ENCODE measurements at places on chromosomes 6 and 20. TPM values are rescaled to one million over a fixed set of nuclear protein-coding genes. Genes with fewer than 3 reads are reported as not detected.

- no peak for DNase-seq
- H3K27me3 ChIP-seq: no peaks in the 10 kb centered on the region
- H3K27ac ChIP-seq: no peak overlapping the region
Measured at GRCh38 chr20:44597516-44597915, 15.1 kb downstream of the PKIG start.

SYCP2 gene
- total RNA-seq: 0.72 TPM

- no peaks in the 10 kb centered on the region for H3K27me3 ChIP-seq
- no peaks in the 10 kb centered on the region for H3K4me1 ChIP-seq
- no peak overlapping the region for H3K27ac ChIP-seq
- H3K36me3 ChIP-seq: no peaks in the 10 kb centered on the region
- DNase-seq: no peak
Measured at GRCh38 chr6:72788188-72788587, 166.3 kb downstream of the KCNQ5 start.

- no peak overlapping the region for H3K27ac ChIP-seq
- H3K4me3 ChIP-seq: no peak overlapping the region
- no peaks in the 10 kb centered on the region for H3K36me3 ChIP-seq
- H3K27me3 ChIP-seq: no peaks in the 10 kb centered on the region
- no peak for DNase-seq
- H3K4me1 ChIP-seq: peaks cover 2% of the 10 kb centered on the region
Measured at GRCh38 chr6:27279513-27280063, 32.1 kb downstream of the PRSS16 start.

DNA sequence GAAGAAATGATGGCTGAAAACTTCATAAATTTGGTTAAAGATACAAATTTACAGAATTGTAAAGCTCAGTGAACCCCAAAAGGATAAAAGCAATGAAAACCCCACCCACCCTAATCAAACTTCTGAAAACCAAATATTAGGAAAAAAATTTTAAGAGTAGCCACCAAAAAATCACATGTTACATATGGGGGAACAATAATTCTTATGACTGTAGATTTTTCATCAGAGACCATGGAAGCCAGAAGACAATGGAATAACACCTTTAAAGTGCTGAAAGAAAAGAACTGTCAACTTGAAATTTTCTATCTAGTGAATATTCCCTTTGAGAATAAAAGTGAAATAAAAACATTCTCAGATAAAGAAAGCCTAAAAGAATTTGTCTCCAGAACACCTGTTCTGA, 24.4 kb downstream of the PROCR start:
- no peaks in the 10 kb centered on the region for H3K27me3 ChIP-seq
- no peak overlapping the region for H3K4me3 ChIP-seq
- no peaks in the 10 kb centered on the region for H3K36me3 ChIP-seq

PARD6B gene
- total RNA-seq: 10.7 TPM

DNA sequence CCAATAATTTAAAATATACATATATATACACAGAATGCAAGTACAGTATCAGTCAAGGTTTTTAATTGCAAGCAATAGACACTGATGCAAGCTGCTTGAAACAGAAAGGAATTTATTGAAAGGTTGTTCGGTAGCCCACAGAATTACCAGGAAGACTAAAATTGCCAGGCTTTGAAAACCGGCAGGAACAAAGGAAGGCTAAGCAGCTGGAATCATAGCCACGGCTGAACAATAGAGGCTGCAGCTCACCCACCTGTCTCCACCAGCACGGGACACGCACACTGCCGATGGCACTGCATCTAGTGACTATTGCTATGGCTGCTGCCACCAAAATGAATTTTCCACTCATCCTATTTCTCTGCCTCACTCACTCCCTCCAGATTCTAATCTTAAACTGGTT, 22.0 kb upstream of the L3MBTL3 start:
- H3K4me3 ChIP-seq: no peak overlapping the region
- no peaks in the 10 kb centered on the region for H3K36me3 ChIP-seq
- DNase-seq: no peak
- H3K27me3 ChIP-seq: no peaks in the 10 kb centered on the region

GRCh38 chr6:71730284-71730683, 156.1 kb upstream of the RIMS1 start:
- no peaks in the 10 kb centered on the region for H3K36me3 ChIP-seq
- DNase-seq: no peak
- H3K4me3 ChIP-seq: no peak overlapping the region
- H3K27me3 ChIP-seq: no peaks in the 10 kb centered on the region
- no peaks in the 10 kb centered on the region for H3K4me1 ChIP-seq

- DNase-seq: no peak
- H3K27me3 ChIP-seq: no peaks in the 10 kb centered on the region
- no peak overlapping the region for H3K27ac ChIP-seq
- H3K4me1 ChIP-seq: peaks cover 11% of the 10 kb centered on the region
- no peaks in the 10 kb centered on the region for H3K36me3 ChIP-seq
Measured at GRCh38 chr6:43699564-43700186, 12.1 kb upstream of the MRPS18A start.

ANGPT4 gene
- total RNA-seq: 0.95 TPM

DNA sequence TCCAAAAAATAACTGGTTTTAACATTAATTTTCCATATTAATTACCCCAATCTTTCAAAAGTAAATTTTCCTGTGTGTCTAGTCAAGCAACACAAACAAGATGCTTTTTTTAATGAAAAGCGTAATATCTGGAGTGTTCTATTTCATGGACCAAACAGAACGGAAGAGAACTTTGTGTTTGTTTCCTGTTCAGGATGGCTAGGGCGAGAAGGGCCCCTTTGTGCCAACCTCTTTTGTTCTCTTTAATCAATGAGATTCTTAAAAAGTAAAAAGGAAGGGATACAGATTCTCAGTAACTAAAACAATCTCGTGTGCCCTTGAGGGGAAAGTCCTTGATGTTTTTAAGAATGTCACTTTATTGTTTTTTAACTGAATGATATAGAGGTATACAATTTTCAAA, 55.7 kb downstream of the GNAS start:
- H3K27me3 ChIP-seq: no peaks in the 10 kb centered on the region
- no peaks in the 10 kb centered on the region for H3K36me3 ChIP-seq
- H3K4me1 ChIP-seq: peaks cover 9% of the 10 kb centered on the region
- H3K4me3 ChIP-seq: no peak overlapping the region

DNA sequence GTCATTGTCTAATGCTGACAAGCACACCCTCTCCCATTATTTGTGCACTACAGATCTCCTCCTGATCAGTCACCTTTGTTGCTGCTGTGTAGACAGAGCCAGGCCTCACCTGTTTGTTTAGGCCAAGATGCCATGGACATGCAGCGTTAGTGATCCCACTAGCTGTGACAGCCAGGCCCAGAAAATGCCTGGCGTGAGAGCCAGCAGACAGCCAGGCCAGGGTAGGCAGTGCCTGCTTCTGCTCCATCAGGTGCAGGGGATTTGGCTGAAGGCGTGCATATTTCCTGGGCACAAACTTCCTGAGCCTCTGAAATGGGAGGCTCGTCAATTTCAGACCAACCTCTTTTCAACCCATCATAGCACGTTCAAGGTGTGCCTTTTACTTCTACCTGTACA, 27.3 kb downstream of the MANBAL start:
- no peaks in the 10 kb centered on the region for H3K36me3 ChIP-seq
- H3K27ac ChIP-seq: peak overlapping the region; percentile 94
- H3K4me3 ChIP-seq: no peak overlapping the region
- H3K27me3 ChIP-seq: no peaks in the 10 kb centered on the region
- H3K4me1 ChIP-seq: peaks cover 22% of the 10 kb centered on the region

DNA sequence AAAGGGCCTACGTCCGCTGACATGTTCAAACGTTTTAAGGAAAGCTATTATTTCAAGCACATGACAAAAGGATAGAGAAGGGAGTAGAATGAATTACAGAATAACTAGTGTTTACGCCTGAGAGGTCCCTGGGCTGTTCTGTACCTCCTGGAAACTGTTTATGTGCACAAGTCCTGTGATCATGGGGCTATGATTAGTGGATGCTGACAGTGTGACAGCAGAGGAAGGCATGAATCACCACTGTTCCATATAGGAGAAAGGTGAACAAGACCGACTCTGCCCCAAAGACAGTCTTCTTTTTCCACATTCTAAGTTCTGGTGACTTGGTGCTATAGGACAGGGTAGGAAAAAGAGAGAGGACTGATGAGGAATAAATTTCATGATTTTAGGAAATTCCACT, 249.2 kb upstream of the PRDM1 start:
- no peaks in the 10 kb centered on the region for H3K27me3 ChIP-seq
- no peaks in the 10 kb centered on the region for H3K36me3 ChIP-seq
- DNase-seq: no peak
- H3K4me3 ChIP-seq: no peak overlapping the region

FAM83C gene
- not detected for total RNA-seq

GRCh38 chr6:141244366-141244765, 888.4 kb upstream of the GJE1 start:
- no peaks in the 10 kb centered on the region for H3K27me3 ChIP-seq
- H3K4me3 ChIP-seq: no peak overlapping the region
- no peaks in the 10 kb centered on the region for H3K4me1 ChIP-seq

GRCh38 chr6:14676977-14677781, 559.6 kb downstream of the CD83 start:
- no peak overlapping the region for H3K27ac ChIP-seq
- H3K27me3 ChIP-seq: no peaks in the 10 kb centered on the region
- DNase-seq: no peak
- no peak overlapping the region for H3K4me3 ChIP-seq

GRCh38 chr6:141562186-141562811, 570.4 kb upstream of the GJE1 start:
- H3K36me3 ChIP-seq: no peaks in the 10 kb centered on the region
- H3K4me3 ChIP-seq: peak overlapping the region; percentile 13
- no peak overlapping the region for H3K27ac ChIP-seq
- H3K4me1 ChIP-seq: no peaks in the 10 kb centered on the region
- DNase-seq: peak; percentile 40

OR12D1 gene
- total RNA-seq: not detected

SLC22A3 gene
- total RNA-seq: 20.8 TPM

GRCh38 chr20:59802471-59803221, 130.8 kb downstream of the SYCP2 start:
- no peak overlapping the region for H3K4me3 ChIP-seq
- no peaks in the 10 kb centered on the region for H3K4me1 ChIP-seq
- H3K27ac ChIP-seq: no peak overlapping the region
- H3K27me3 ChIP-seq: no peaks in the 10 kb centered on the region

ADGRB3 gene
- 0.69 TPM for total RNA-seq

DNA sequence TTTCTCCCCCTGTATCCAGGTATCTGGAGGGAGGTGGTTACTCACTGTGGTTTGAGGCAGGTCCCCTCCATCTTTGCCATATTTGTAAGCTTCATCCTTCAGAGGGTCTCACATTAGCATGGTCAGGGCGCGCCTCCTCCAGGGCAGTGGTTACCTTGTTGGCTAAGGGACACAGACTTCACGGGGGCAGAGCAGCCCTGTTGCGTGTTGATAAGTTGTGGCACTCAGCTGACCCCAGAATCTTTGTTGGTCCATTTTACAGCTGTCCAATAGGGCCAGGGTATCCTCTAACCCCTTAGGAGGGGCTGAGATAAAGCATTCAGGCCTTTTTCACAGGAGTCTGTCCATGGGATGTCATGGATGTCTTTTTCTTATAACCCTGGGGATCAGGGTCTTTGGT, 89.5 kb upstream of the RNF24 start:
- H3K4me1 ChIP-seq: no peaks in the 10 kb centered on the region
- no peak for DNase-seq
- no peaks in the 10 kb centered on the region for H3K36me3 ChIP-seq
- no peak overlapping the region for H3K4me3 ChIP-seq
- no peak overlapping the region for H3K27ac ChIP-seq
- H3K27me3 ChIP-seq: no peaks in the 10 kb centered on the region

WFDC10A gene
- not detected for total RNA-seq

HLA-DQA2 gene
- 0.66 TPM for total RNA-seq

DNA sequence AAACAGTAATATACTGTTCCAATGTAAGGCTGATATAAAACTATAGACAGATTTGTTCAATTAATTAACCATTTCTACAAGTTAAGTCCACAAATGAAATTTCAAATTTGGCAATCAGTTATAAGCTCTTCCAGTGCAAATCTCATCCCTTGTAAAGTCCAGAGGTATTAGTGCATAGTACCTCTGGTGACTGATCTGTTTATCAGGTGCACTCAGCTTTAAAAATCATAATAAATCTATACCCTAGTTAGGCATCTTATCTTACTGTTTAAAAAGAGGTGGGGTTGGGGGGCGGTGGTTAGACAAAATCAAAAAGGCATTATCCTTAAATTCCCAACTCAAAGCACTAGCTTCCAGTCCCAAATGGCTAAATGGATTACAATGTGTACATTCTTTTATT, 2.9 kb downstream of the FBXO30 start:
- H3K4me1 ChIP-seq: peaks cover 3% of the 10 kb centered on the region
- no peaks in the 10 kb centered on the region for H3K36me3 ChIP-seq
- DNase-seq: no peak
- H3K27me3 ChIP-seq: no peaks in the 10 kb centered on the region

PACRG gene
- total RNA-seq: 3.3 TPM

CD93 gene
- 18.3 TPM for total RNA-seq

NKX2-2 gene
- not detected for total RNA-seq

SLC17A2 gene
- total RNA-seq: not detected

DNA sequence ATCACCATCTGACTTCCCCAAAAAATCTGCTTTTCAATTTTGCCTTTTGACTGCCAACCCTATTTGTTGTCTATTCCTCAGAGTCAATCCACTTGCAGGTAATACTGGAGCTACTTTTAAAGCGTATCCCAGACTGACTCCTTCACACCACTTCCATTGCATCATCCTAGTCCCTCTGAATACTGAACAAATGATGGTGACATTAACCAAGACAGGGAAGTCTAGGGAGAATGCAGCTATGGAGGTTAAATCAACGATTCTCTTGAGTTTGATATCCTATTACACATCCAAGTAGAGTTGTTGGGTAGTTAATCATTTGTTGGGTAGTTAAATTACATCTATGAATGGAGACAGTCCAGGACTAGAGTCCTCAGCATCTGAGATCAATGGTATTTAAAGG, 2.0 kb downstream of the OGFRL1 start:
- H3K27ac ChIP-seq: no peak overlapping the region
- H3K27me3 ChIP-seq: peaks cover 3% of the 10 kb centered on the region

DNA sequence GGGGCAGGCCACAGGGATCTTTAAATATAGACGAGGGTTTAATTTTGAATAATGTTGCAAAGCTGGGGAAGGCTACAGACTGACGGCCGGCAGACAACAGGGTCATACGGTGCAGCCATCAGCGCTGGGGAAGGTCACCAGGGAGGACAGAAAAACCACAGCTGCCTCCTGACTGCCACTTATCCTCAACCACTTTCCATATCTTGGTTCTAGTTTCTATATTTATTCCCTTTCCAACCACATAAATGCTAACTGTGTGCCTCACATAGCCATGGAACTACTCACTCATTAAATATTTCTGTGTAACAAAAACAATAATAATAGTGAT, 85.7 kb upstream of the AGPAT4 start:
- no peak for DNase-seq
- H3K4me1 ChIP-seq: no peaks in the 10 kb centered on the region
- no peak overlapping the region for H3K27ac ChIP-seq
- no peak overlapping the region for H3K4me3 ChIP-seq
- H3K36me3 ChIP-seq: no peaks in the 10 kb centered on the region

DCDC2 gene
- 6.5 TPM for total RNA-seq

DNA sequence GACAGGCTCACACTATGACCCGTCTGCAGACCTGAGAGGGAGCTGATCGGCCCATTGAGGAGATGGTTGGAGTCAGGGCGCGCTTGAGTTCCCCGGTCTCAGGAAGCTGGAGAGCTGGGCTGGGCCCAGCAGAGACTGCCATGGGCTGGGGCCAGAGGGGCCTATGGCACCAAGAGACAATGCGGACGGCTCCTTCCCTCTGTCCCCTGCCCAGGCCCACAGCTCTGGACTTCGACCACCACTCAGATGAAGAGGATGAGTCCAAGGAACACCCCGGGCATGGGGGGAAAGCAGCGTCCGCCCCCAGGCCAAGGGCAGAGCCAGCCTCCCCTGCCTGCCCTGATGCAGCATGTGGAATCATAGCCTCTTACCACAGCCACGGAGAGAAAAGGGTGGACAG, 40.2 kb upstream of the PHACTR3 start:
- no peak overlapping the region for H3K4me3 ChIP-seq
- no peaks in the 10 kb centered on the region for H3K4me1 ChIP-seq
- H3K27me3 ChIP-seq: no peaks in the 10 kb centered on the region
- H3K36me3 ChIP-seq: no peaks in the 10 kb centered on the region
